Stimulated activated CD4-positive, alpha-beta T cell treated with anti-CD3 and anti-CD28 coated beads, Interleukin-1b, Interleukin-23, amount 100 ng/mL, for 48 hours (primary cell): ENCODE measurements at places on chromosomes 6 and 20.

DNA sequence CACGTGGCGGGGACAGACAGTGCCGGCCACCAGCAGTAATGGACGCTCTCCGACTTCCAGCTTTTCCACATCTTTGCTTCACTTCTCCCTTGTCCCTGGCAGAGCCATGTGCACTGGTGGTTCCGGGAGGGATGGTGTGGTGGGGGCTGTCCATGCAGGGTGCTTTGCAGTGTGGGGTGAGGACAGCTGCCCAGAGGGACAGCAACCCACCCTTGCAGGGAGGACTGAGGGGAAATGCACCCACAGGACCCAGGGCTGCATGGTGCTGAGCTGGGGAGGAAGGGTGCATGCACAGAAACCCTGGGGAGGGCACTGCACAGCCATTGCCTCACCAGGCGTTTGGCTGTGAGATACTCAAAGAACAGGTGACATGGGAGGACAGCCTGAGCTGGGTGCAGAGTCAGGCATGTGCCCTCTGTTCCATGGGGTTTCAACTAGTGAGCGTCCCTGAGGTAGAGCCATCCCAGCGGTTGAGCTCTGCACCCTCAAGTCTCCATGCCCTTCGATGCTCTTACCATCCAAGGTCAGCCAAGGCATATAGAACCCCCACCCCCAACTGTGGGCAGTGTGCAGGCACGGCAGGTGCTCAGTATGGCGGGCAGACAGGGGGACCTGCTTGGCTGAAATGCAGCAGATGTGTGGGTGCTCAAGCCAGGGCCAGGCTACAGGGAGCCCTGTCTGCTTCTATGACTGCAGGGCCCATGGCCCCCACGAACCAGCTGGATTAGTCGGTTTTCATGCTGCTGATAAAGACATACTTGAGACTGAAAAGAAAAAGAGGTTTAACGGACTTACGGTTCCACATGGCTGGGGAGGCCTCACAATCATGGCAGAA lies 239.7 kb downstream of the TTLL2 start:
- no peak for DNase-seq

- DNase-seq: peak; percentile 63
These were observed 174.0 kb downstream of the GJA10 start for GRCh38 chr6:90068264-90068663.

GRCh38 chr20:26163890-26164289 lies 467.2 kb upstream of the ZNF337 start:
- DNase-seq: no peak

DNA sequence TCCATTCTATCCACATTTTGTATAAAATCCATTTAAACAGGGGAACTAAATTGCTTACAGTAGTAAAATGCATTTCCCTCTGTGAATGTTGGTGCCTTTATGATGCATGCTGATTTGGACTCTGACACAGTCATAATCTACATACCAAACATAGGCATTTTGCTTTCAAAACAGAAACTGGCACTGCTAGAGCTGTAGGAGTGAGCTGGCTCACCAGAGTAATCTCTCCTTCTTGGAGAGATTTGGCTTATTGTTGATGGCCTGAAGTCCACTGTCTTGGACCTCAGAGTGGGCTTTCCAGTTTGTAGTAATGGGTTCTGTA lies 363.2 kb upstream of the FLRT3 start:
- no peak for DNase-seq

GRCh38 chr6:90162648-90163387 lies 133.8 kb downstream of the BACH2 start:
- no peak for DNase-seq

- no peak for DNase-seq
These were observed 91.7 kb upstream of the HDDC2 start for GRCh38 chr6:125393449-125393858.

- peak; percentile 49 for DNase-seq
These were observed 112.9 kb downstream of the TRERF1 start for GRCh38 chr6:42338744-42339222.

GRCh38 chr6:14925025-14925698 lies 320.7 kb upstream of the JARID2 start:
- no peak for DNase-seq

DNA sequence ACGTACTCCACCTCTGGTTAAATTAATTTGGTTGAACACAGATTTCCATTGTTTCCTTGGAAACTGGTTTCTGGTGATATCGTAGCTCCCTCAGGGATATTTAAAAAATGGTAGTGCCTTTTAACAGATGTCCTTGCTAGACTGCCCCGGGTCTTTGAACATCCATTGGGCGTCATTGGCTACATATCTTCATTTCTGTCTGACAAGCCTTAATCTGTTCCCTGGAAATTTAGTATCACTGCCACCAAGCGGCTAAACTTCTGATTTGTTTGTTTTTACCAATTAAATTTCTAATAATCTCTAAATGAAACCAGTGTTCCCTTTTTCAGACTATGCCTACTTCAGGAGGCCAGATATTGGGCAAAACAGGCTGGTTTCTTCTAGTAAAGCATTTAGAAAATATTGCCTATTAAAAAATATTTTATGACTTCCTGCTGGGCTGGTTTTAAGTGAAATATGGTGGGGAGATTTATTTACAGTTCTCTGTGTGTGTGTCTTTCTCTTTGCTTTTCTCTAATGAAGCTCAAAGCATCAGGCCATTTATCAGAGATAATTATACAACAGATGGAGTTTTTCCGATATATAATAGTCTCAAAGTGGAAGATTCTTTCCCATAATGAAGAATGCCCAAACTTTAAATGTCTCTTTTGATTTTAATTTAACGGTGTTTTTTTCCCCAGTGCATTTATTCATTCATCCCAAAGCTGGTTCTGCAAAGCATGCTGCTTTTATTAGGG lies 249.5 kb downstream of the ZFAND3 start:
- no peak for DNase-seq

DNA sequence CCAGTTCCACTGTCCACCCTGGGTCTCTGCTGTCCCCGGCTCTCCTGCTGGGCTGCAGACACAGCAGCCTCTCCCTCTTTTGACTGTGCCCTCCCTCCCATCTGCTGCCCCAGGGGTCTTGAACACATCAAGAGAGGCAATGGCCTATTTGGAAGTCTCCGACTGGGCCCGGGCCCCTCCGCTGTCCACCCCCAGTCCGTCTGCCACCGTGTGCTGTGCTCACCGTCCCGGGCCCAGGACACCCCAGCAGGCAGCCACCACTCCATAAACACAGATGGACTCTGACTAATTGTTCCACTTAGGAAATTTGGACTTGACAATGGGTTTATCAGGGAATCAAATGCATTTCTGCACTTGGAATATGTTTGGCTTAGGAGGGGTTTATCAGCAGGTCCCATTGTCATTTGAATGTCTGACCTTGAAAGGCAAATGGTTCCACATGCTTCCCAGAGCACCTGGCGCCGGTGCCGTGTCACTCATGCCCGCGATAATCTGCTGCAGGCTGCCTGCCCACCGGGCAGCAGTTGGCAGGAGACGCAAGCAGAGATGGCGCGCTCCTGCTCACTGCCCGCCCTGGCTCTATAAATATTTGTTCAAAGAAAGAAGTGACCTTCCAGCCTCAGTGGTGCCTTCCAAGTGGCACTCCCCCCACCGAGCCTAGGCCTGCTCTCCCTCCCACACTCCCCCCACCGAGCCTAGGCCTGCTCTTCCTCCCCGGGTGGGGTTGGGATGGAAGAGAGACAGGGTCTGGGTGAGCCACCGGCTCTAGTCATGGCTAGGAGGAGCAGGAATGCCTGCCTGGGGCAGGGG lies 18.8 kb upstream of the FRMD1 start:
- no peak for DNase-seq

DNA sequence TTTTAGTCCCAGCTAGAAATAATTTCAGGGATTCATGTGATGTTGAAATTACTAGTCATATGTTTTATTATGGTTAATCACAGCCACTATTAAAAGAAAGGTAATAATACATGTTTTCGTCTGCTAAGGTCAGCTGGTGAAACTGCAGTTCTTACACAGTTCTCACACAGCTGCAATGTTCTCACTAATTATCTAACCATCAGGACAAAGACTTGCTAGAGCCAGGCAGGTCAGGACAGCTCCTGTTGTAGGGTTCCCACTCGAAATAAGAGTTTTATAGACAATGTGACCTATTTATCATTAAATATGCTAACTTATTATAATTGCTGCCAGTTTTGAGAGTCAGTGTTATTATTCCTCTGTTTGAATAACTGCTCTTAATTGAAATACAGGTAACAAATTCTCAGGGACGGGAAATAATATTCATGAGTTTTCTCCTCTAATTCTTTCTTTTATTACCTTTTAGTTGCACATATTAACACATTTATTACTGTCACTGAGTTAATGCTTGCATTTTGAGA lies 97.9 kb downstream of the GJA1 start:
- DNase-seq: no peak

DNA sequence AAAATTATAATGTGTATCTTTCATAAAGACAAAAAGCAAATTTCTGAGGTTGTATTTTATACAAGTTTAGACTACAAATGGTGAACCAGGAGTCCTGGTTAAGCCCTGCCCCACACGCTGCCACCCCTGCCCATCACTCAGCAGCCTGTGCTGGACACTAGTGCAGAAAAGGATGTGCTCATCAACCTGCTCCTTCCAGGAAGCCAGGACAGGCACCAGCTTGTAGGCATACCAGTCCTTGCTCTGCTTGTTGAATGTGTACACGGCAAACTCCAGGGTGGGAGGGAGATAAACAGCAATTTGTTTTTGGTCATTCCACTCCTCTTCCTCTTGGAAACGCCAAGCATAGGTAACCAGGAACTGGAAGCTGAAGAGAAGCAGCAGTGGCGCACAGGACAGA lies 18.1 kb downstream of the CST9L start:
- no peak for DNase-seq

- no peak for DNase-seq
These were observed at the start of gene SLC17A3 for GRCh38 chr6:25874118-25874517. SLC17A3 (minus strand) TSS chr6:25874243; CDS start chr6:25868387, 5,856 bp downstream.

DNA sequence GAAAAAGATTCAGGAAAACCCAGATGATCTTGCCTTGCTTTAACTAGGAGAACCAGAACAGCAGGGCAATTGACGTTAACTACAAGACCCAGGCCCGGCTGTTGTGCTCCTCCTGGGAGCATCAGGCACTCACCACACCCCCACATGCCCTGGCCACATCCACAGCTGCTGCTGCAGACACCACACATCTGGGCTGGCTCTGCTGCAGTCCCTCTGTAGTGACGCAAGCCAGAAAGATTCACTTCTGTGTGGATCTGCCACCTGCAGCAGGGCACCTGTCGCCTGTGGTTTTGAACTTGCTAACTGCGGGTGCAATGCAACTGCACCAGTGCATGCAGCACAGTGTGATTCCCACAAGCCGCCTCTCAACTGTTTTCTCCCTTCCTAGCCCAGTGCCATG lies 228.8 kb downstream of the SYNDIG1 start:
- no peak for DNase-seq
